ENCODE measurements at places on chromosomes 4 and X.

DNA sequence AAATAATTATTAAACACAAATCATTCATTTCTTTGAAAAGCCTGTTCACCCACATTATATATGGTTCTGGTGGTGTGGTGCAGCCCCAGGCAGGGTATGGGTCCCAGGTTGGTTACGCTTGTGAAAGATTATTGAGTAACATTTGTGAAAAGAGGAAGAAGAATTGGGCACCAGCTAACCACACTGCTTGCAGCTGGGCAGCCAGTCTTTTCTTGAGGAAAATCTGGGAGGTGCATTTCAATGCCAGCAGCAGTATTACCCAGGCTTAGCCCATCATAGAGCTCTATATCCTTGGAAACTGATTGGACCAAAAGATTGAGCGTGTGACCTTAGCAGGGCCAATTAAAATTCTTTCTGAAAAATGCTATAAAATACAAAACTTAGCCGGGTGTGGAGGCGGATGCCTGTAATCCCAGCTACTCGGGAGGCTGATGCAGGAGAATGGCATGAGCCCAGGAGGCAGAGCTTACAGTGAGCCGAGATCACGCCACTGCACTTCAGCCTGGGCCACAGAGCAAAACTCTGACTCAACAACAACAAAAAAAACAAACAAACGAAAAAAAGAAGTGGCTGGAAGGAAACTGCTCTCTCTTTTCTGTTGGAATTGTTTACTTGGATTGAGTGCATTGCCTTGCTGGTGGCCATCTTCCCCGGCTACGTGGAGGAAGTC, 9.7 kb upstream of the PLAC8 start:
- no peak for DNase-seq

- peak; percentile 25 for DNase-seq
Observed at GRCh38 chr4:70651864-70652506, 14.3 kb downstream of the JCHAIN start.

GRCh38 chr4:73070074-73070390, 516 bp upstream of the COX18 start:
- no peak for DNase-seq

DNA sequence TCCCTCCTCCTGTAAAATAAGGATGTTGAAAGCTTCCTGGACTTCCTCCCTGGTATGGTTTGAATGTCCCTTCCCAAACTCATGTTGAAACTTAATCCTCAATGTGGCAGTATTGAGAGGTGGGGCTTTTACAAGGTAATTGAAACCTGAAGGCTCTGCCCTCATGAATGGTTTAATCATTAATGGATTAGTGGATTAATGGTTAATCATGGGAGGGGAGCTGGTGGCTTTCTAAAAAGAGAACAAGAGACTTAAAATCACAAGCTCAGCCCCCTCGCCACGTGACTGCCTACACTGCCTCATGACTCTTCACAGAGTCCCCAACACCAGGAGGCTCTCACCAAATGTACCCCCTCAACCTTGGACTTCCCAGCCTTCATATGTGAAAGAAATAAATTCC, 124.6 kb upstream of the ANXA3 start:
- no peak for DNase-seq

DNA sequence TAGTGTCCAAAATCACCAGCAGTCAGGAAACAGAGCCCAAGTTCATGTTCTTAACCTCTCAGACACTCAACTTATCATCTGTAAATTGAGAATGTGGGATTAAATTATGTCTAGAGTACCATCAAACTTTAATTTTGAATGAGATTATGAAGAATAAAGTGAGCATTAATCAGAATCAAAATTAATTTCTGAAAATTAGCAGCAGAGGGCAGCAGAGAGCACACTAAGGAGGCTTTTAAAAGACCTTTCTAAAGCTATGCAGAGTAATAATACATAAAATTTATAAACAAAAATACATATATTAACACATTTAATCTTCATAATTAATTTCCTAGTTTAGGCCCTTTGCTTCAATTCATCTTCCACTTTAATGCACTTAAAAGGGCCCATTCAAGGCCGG, 7.1 kb downstream of the TASL start:
- DNase-seq, result peak; percentile 2

DNA sequence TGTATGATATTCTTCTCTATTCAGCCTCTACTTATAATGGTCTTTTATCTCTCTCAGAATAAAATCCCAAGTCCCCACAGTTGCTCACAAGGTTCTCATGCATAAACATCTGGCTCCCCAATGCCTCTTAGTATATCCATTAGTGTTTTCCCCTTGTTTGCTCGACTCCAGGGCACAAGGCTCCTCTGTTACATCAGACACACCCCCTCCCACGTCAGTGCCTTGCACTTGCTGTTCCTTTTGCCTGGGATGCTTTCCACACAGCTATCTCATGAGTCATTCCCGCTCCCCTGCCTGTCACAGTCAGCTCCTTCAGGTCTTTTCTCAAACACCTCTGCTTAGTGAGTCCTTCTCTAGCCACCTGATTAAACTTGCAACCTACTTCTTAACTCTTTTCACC, 260.2 kb downstream of the IL1RAPL1 start:
- peak; percentile 76 for DNase-seq

DNA sequence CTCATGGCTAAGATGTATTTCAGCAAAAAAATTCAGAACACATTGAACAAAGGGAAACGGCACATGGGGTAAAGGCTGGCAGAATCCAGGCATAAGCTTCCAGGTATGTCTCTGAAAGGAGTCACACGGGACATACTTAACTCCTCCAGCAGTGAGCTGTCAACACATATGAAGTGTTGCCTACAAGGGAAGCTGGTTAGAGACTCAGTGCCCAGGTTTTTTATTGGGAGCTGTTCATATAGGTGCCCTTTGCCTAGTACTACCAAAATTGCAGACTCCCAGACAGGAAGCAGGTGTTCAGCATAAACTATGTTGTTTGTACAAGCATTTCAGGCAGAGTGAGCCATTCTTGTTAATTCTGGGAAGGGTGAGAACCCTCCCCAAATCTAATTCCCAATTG, 77.4 kb upstream of the PUDP start:
- DNase-seq, result no peak

DNA sequence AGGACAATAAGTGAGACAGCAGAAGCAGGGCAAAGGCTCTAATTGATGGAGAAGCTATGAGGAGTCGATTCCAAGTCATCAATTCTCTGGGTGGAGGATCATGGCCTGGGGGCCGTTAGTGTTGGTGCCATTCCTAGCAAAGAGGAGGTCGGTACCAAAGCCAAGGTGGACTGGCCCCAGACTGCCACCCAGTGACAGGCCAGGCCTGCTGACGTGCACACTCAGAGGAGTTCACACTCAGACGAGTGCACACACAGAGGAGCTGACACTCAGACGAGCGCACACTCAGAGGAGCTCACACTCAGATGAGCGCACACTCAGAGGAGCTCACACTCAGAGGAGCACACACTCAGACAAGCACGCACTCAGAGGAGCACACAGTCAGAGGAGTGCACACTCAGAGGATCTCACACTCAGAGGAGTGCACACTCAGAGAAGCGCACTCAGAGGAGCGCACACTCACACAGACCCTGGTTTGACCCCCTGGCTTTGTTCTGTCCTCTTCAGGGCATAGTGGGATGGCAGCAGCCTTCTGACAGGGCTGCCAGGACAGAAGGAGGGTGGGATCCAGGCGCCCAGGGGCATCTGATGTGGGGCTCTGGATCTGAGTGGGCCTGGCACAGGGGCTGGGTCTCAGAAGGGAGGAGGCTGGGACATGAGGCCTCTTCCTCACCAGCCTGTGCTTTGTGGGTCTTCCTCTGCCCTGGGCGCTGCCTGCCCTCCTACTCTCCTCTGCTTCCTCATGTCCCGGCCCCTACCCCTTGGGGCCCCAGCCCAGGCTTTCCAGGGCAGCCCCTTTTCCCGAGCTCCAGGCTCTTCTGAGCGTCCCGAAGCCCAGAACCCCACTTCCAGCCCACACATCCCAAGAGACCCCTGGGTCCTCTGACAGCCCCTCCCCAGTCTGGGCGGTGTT, 41.7 kb upstream of the NKX1-1 start:
- DNase-seq, result no peak

GRCh38 chrX:54043541-54044125, 640 bp downstream of the PHF8 start:
- DNase-seq, result peak; percentile 30

- no peak for DNase-seq
Observed at GRCh38 chr4:52783069-52783468, 31.8 kb upstream of the ERVMER34-1 start.

DNA sequence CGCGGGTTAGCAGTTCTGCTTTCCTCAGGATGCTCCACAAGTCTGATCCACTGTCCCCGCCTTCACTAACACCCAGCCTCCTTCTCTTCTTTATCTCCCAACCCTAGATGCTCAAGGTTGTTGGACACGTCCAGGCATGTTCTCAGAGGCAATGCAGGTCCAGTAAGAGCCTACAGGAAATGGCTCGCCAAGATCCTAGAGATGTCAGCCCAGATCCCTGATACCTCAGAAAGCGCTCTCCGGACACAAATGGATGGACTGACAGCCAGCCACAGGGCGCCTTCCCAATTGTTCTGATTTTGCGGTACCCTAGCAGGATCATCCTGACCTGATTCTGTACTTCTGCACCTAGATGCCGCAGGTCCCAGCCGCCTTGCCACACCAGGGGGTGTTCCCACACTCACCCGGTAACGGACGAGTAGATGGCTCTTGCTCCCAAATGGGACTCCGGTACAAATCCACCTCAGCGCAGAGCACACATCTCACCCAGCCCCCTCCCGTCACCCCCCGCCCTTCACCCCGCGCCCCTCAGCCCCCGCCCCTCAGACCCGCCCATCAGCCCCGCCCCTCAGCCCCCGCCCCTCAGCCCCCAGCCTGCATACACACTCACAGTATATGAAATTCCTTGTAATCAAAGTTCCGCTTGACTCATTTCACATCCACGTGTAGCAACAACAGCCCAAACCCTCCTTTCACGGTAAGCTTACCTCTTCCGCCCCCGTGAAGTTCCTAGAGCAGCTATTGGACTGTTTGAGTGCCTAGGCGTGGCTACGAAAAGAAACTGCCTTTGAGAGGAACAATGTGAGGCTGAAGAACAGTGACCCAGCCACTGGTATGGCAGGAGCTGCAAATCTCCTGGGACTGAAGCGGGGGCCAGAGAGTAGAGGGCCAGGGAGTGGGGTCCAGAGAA, at the start of gene EDA2R:
Gene EDA2R (minus strand): TSS at position 488 of the 910 bp plus-strand sequence. CDS start 23,058 bp downstream, outside the sequence.
- peak; percentile 48 for DNase-seq

DNA sequence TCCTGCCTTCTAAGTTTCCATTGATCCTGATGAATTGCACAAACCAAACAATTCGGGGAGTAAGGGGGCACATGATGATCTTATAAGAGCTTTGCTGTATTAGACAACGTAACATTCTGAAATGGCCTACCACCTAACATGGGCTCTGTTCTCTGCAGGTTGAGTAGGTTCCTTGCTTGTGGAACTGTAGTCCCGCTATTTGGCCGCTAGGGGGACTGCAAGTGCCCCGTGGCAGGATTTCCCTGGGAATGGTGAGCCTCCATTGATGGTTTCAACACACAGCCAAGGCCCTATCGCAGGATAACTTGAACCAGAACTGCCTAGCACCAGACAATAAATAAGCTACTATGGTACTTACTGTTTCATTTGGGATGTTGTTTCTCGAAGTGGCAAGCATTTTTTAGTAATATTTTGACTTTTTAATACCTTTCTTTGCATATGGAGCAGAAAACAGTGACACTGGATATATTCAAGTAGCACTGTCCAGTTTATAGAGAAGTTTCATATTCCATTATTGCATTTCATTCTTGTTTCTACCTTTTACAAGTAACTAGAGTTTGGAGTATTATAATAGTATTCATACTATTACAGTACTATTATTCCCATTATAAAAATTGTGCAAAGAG, 11.9 kb downstream of the AR start:
- DNase-seq, result peak; percentile 32

GRCh38 chr4:145217349-145217748, 37.0 kb upstream of the OTUD4 start:
- no peak for DNase-seq

DNA sequence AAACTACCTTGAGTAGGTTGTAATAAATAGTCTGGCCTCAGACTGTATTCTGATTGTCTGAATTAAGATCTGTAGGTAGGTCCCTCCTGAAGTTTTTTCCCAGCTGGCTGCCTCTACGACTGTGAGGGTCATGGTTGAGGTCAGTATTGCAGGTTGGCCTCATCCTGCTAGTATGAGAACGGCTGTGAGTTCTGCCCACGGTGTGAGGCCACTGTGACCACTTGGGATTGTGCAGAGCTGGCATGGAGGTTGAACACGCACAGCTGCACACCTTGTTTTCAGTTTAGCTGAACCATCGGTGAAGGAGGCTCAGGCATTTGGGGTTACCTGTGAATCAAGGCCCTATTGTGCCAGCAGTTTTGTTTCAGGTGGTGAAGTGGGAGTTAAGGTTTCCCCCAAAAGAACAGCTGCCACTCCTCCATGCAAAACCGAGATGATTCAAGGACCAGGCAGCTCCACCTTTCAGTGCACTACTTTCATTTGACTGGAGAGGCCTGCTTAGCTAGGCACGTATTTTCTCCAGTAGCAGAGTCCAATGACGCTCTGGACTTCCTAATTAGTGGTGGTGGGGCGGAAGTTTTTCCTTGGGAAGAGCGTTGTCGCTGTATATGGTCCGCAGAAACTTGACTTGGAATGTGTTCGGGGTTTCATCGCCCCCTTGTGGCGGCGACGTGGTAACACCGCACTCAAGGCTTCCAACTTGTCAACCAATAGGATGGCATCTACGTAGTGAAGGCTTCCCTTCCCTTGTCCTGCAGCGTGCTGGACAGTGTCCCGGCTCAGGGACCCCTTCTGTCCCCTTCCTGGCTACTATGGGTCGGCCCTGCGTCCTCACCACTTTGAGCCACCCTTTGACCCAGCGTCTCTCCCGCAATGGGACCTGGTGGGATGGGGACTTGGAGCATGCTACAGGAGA, 13.8 kb downstream of the CMC4 start:
- DNase-seq, result peak; percentile 76

DNA sequence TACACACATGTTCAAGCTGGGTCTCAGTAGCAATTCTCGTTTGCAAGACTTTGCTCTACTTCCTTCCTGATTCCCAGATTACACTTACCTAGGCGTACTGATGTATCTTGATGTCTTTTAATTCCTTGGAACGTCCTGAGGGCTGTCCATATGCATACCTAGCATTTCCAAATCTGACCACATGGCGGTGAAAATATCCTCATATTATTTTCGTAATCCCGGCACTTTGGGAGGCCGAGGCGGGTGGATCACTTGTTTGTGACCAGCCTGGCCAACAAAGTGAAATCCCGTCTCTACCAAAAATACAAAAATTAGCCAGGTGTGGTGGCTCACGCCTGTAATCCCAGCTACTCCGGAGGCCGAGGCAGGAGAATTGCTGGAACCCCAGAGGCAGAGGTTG, 1786.3 kb upstream of the TENM3 start:
- no peak for DNase-seq

DNA sequence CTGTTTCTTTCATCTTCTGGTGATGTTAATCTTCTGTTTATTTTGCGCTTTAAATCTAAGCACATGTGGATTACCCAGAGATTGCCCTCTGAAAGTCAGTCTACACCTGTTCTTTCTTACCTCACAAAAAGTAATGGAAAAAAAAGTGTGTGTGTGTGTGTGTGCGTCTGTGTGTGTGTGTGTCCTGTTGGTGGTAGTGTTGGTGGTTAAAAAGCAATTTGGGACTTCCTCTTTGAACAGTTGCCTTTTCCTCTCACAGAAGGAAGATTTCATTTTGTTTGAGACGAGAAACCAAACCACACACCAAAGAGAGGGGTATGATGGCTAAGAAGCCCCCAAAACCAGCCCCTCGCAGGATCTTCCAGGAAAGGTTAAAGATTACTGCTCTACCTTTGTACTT, at the start of gene STAP1:
Gene STAP1 (plus strand): TSS at position 235 of the 400 bp plus-strand sequence. CDS start 83 bp downstream, at position 318.
- DNase-seq, result no peak

Data from fibroblast of lung (primary cell).